ENCODE measurements at places on chromosomes 16 and 17.

GRCh38 chr17:73272906-73273218 is 11.2 kb upstream of the CPSF4L start:
- no peak for DNase-seq

DNA sequence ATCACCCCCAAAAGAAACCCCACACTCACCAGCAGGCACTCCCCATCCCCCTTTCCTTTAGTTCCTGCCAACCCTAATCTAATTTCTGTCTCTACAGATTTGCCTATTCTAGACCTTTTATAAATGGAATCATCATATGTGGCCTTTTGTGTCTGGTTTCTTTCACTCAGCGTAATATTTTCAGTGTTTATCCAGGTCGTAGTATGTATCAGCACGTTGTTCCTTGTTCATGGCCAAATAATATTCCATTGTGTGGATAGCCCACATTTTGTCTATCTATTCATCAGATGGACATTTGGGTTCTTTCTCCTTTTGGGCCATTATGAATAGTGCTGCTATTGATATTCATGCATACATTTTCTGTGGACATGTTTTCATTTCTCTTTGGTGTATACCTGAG is 73.6 kb downstream of the OR1D5 start:
- no peak for DNase-seq

DNA sequence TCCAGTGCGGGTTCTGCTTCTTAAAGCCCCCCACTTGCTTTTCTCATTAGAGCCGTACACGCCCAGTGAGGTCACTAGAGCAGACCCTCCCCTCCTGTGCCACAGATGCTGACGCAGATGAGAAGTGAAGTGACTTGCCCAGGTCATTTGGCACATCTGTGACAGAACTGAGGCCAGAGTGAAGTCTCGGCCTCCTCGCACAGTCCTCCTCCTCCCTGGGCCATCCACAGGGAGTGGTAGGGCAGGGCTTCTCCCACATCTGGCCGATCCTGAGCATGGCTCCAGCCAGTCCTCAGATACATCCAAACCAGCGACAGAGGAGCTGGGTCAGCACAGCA is 15.3 kb upstream of the TBX2 start:
- no peak for DNase-seq

DNA sequence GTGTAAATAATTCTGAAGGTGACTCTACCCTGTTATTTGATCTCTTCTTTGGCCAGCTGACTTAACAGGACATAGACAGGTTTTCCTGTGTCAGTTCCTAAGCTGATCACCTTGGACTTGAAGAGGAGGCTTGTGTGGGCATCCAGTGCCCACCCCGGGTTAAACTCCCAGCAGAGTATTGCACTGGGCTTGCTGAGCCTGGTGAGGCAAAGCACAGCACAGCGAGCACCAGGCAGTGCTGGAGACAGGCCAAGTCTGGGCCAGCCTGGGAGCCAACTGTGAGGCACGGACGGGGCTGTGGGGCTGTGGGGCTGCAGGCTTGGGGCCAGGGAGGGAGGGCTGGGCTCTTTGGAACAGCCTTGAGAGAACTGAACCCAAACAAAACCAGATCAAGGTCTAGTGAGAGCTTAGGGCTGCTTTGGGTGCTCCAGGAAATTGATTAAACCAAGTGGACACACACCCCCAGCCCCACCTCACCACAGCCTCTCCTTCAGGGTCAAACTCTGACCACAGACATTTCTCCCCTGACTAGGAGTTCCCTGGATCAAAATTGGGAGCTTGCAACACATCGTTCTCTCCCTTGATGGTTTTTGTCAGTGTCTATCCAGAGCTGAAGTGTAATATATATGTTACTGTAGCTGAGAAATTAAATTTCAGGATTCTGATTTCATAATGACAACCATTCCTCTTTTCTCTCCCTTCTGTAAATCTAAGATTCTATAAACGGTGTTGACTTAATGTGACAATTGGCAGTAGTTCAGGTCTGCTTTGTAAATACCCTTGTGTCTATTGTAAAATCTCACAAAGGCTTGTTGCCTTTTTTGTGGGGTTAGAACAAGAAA is 5.1 kb downstream of the STH start:
- DNase-seq, result no peak

DNA sequence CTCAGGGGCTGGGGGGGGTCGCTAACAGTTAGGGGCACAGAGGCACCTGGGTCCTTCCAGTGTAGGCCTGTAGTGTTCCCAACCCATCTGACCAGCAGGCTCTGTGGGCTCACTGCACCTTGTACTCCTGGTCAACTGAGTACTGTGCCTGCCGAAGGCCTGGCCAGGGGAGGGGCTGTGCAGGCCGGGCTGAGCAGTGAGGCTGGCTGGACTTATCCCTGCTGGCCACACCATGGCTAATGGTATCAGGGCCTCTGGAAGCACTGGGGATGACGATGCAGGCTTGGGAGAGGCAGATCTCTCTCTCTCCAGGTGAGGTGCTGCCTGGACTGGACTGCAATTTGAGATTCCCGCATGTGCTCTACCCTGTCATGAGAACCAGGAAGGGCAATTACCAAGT is 58.9 kb upstream of the SDK2 start:
- no peak for DNase-seq

GRCh38 chr16:85173981-85174751 is 61.9 kb upstream of the CIBAR2 start:
- no peak for DNase-seq

- no peak for DNase-seq
These were observed 5.0 kb upstream of the MYL4 start for GRCh38 chr17:47203984-47204721.

Data from AG04449 (cell line).